Stomach (tissue), 19 donors: ENCODE measurements at places on chromosomes 6 and 20. TPM values are rescaled to one million over a fixed set of nuclear protein-coding genes. Genes with fewer than 3 reads are reported as not detected.

The B4GALT5 gene
- polyA plus RNA-seq = 10.8 TPM

The RMND1 gene
- 13.9 TPM for polyA plus RNA-seq

The MROH8 gene
- polyA plus RNA-seq = 3.5 TPM

The SLC22A2 gene
- polyA plus RNA-seq = not detected

The MEI4 gene
- not detected for polyA plus RNA-seq

The UBD gene
- 65.8 TPM for polyA plus RNA-seq

DNA sequence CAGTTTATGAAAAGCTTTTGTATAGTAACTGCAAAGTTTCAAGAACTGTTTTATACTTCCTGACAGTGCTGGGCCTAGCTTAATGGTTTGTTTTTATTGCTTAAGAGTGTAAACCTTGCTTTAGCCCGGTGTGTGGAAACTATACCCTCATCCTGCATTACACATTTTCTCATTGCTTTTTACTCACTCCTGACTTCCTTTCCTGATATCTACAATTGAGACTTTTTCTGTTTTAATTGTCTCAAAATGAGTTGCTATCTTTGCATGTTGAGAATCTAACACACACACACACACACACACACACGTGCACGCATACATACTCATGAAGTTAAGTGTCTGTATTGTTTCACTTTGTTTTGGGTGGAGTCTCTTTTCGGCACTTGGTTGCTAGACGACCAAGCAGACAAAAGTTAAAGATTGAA is 16.7 kb downstream of the BMP2 start:
- H3K27ac ChIP-seq = no peak overlapping the region
- H3K36me3 ChIP-seq = peaks cover 7% of the 10 kb centered on the region
- no peak overlapping the region for H3K4me3 ChIP-seq
- DNase-seq = no peak

GRCh38 chr6:80639181-80639629 is 532.7 kb downstream of the BCKDHB start:
- peak overlapping the region; percentile 55 for H3K27ac ChIP-seq
- no peak overlapping the region for H3K4me3 ChIP-seq
- DNase-seq = no peak
- no peaks in the 10 kb centered on the region for H3K27me3 ChIP-seq

GRCh38 chr20:4052139-4052480 is 36.8 kb upstream of the RNF24 start:
- no peaks in the 10 kb centered on the region for H3K4me1 ChIP-seq
- no peak overlapping the region for H3K27ac ChIP-seq
- DNase-seq = no peak
- no peaks in the 10 kb centered on the region for H3K36me3 ChIP-seq
- no peaks in the 10 kb centered on the region for H3K27me3 ChIP-seq
- H3K4me3 ChIP-seq = no peak overlapping the region

- no peaks in the 10 kb centered on the region for H3K4me1 ChIP-seq
- no peaks in the 10 kb centered on the region for H3K36me3 ChIP-seq
- H3K27me3 ChIP-seq = no peaks in the 10 kb centered on the region
- H3K4me3 ChIP-seq = no peak overlapping the region
Measured at GRCh38 chr6:119736296-119737021, 386.9 kb upstream of the MAN1A1 start.

- no peak for DNase-seq
- no peak overlapping the region for H3K27ac ChIP-seq
- no peaks in the 10 kb centered on the region for H3K36me3 ChIP-seq
- H3K4me1 ChIP-seq = no peaks in the 10 kb centered on the region
- no peak overlapping the region for H3K4me3 ChIP-seq
- no peaks in the 10 kb centered on the region for H3K27me3 ChIP-seq
Measured at GRCh38 chr6:141531040-141531439, 601.7 kb upstream of the GJE1 start.

DNA sequence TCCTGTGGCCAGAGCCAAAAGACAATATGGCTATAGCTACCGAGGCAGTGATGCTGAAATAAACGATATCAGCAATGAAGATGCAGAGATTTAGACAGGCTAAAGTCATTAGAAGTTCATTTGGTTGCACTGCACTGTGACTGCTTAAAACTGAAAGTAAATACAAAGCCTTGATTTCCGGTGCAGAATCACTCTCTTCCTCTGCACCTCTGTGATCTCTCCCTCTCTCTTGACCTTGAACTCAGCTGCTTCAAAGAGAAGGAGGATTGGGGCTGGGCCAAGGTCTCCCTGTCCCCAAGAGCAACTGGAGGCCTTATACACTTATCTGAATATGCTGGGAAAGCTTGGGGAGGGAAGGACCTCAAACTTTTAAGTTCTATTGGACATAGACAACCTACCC is 34.6 kb upstream of the SPACA1 start:
- no peak for DNase-seq
- no peak overlapping the region for H3K4me3 ChIP-seq
- H3K36me3 ChIP-seq = no peaks in the 10 kb centered on the region
- H3K27ac ChIP-seq = no peak overlapping the region
- H3K4me1 ChIP-seq = peaks cover 9% of the 10 kb centered on the region

- no peaks in the 10 kb centered on the region for H3K4me1 ChIP-seq
- H3K4me3 ChIP-seq = no peak overlapping the region
- no peak overlapping the region for H3K27ac ChIP-seq
- no peak for DNase-seq
- H3K36me3 ChIP-seq = no peaks in the 10 kb centered on the region
Measured at GRCh38 chr6:166648846-166649245, 21.8 kb upstream of the RPS6KA2 start.

GRCh38 chr6:37738216-37738615 is 40.5 kb upstream of the MDGA1 start:
- H3K4me3 ChIP-seq = no peak overlapping the region
- H3K36me3 ChIP-seq = no peaks in the 10 kb centered on the region
- H3K27me3 ChIP-seq = peaks cover 23% of the 10 kb centered on the region

DNA sequence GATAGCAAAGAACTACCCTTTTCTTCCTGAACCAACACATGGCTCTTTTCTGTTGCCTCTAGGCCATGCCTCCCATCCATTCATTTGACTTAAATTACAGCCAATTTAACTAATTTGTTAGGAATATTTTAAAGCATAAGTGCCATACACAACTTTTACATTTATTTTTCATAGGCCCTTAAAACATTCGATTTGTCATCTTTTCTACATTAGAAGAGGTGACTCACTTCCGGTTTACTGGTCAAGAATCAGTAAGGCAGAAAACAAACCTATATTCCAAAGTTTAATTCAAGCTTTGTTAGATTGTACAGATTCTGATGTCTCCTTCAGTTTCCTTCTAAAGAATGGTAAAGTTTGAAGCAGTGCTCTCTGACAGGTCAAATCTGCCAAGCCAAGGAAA is 344.3 kb downstream of the SAMD5 start:
- H3K4me1 ChIP-seq = no peaks in the 10 kb centered on the region
- no peak overlapping the region for H3K4me3 ChIP-seq
- no peaks in the 10 kb centered on the region for H3K27me3 ChIP-seq
- no peak for DNase-seq
- no peak overlapping the region for H3K27ac ChIP-seq

GRCh38 chr6:144922120-144922722 is 637.1 kb downstream of the UTRN start:
- H3K27me3 ChIP-seq = no peaks in the 10 kb centered on the region
- peaks cover 11% of the 10 kb centered on the region for H3K4me1 ChIP-seq
- H3K4me3 ChIP-seq = no peak overlapping the region
- DNase-seq = peak; percentile 9
- H3K27ac ChIP-seq = no peak overlapping the region

GRCh38 chr6:138271451-138271850 is 53.2 kb upstream of the PBOV1 start:
- no peaks in the 10 kb centered on the region for H3K27me3 ChIP-seq
- no peak overlapping the region for H3K4me3 ChIP-seq
- no peak for DNase-seq
- H3K4me1 ChIP-seq = peaks cover 10% of the 10 kb centered on the region

DNA sequence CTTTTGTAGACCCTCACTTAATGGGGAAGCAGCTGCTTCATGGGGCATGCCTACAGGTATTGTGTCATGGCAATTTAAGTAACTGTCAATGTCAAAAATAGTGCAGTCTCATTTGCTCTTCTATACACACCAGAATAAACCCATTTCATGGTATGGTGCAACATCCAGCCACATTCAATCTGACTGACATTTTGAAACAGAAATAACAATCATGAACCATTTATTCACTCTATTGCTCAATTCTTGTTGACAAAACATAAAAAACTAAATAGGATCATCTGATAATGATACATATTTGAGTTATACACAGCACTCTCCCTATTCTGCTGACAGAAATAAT is 122.9 kb downstream of the MAP7 start:
- H3K27me3 ChIP-seq = no peaks in the 10 kb centered on the region
- no peak overlapping the region for H3K4me3 ChIP-seq
- no peaks in the 10 kb centered on the region for H3K36me3 ChIP-seq
- peaks cover 8% of the 10 kb centered on the region for H3K4me1 ChIP-seq
- no peak overlapping the region for H3K27ac ChIP-seq
- no peak for DNase-seq

GRCh38 chr6:38658418-38659167 is 18.9 kb upstream of the BTBD9 start:
- no peak overlapping the region for H3K4me3 ChIP-seq
- H3K27ac ChIP-seq = no peak overlapping the region
- H3K27me3 ChIP-seq = no peaks in the 10 kb centered on the region
- no peaks in the 10 kb centered on the region for H3K4me1 ChIP-seq

GRCh38 chr6:45422503-45423110 is 44.9 kb upstream of the SUPT3H start:
- H3K27ac ChIP-seq = peak overlapping the region; percentile 87
- peak; percentile 36 for DNase-seq
- H3K4me1 ChIP-seq = peaks cover 32% of the 10 kb centered on the region
- H3K27me3 ChIP-seq = peaks cover 76% of the 10 kb centered on the region
- H3K4me3 ChIP-seq = peak overlapping the region; percentile 59
- H3K36me3 ChIP-seq = no peaks in the 10 kb centered on the region
